ENCODE measurements at places on chromosomes 3 and 15. TPM values are rescaled to one million over a fixed set of nuclear protein-coding genes. Genes with fewer than 3 reads are reported as not detected.
A peak's percentile ranks its signal among the peaks of the same experiment; 100 is the strongest.

DNA sequence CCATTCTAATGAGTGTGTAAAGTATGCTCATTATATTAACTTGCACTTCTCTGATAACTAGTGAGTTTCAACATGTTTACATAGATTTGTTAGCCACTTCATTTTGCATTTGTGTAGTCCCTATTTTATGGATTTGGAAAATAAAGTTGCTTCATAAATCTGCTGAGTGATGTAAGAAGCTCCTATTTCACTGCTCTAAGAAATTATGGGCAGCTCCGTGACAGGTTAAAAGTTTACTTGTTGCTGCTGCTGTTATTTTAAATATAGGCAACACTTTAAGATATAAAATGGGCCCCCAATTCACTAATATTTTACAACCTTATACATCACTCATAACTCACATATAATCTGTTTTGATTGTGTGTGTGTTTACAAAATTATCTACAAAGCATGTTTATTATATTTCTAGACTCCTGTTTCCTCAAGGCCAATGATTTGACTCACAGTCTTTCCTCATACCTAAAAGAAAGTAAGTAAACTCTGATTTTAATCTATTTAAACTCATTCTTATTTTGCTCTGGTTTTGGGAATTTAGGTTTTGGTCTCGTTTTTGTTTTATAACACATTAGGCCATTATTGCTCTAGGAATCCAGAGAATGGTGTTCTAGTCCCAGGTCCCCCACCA lies 51.7 kb upstream of the FILIP1L start:
- no peaks in the 10 kb centered on the region for H3K27me3 ChIP-seq
- H3K36me3 ChIP-seq = no peaks in the 10 kb centered on the region
- H3K4me3 ChIP-seq = no peak overlapping the region
- H3K4me1 ChIP-seq = no peaks in the 10 kb centered on the region

- H3K36me3 ChIP-seq = no peaks in the 10 kb centered on the region
- peaks cover 18% of the 10 kb centered on the region for H3K4me1 ChIP-seq
- no peak for DNase-seq
- H3K4me3 ChIP-seq = no peak overlapping the region
- no peak overlapping the region for H3K27ac ChIP-seq
Observed at GRCh38 chr15:90008607-90009006, 7.5 kb downstream of the ZNF710 start.

GRCh38 chr15:39948817-39949216 lies 14.9 kb downstream of the EIF2AK4 start:
- H3K4me1 ChIP-seq = no peaks in the 10 kb centered on the region
- DNase-seq = no peak
- H3K27me3 ChIP-seq = no peaks in the 10 kb centered on the region
- H3K4me3 ChIP-seq = no peak overlapping the region
- H3K27ac ChIP-seq = no peak overlapping the region

GRCh38 chr3:73249047-73249446 lies 187.6 kb downstream of the EBLN2 start:
- no peak overlapping the region for H3K27ac ChIP-seq
- no peaks in the 10 kb centered on the region for H3K4me1 ChIP-seq
- H3K36me3 ChIP-seq = no peaks in the 10 kb centered on the region
- no peak overlapping the region for H3K4me3 ChIP-seq

Gene LIPH
- not detected for total RNA-seq

Gene ELL3
- 2.1 TPM for total RNA-seq

- H3K27me3 ChIP-seq = no peaks in the 10 kb centered on the region
- no peaks in the 10 kb centered on the region for H3K4me1 ChIP-seq
Observed at GRCh38 chr3:31878231-31878838, 102.7 kb downstream of the OSBPL10 start.

- no peak for DNase-seq
- no peaks in the 10 kb centered on the region for H3K36me3 ChIP-seq
- H3K27me3 ChIP-seq = no peaks in the 10 kb centered on the region
- H3K4me3 ChIP-seq = no peak overlapping the region
- no peaks in the 10 kb centered on the region for H3K4me1 ChIP-seq
Observed at GRCh38 chr3:116039651-116039985, 405.7 kb downstream of the LSAMP start.

DNA sequence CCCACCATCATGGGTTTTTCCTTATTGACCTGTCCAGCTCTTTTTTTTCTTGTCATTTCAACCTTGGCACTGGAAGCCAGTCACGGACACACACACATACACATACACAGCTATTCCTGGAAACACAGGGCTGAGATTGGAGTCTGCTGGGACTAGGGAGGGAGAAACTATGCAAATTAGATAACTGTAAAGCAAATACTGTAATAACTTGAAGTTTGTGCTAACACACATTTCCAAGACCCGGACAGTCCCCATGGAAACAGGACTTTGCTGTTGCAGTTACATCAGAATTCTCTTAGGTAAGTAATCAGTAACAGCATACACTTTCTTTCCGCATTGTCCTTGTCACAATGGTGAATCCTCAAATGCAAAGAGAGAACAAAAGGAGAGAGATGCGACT lies 304.4 kb downstream of the KBTBD8 start:
- no peak overlapping the region for H3K27ac ChIP-seq
- H3K36me3 ChIP-seq = no peaks in the 10 kb centered on the region
- DNase-seq = no peak
- no peaks in the 10 kb centered on the region for H3K27me3 ChIP-seq

Gene REC114
- not detected for total RNA-seq

- no peak overlapping the region for H3K4me3 ChIP-seq
- H3K27me3 ChIP-seq = no peaks in the 10 kb centered on the region
- no peaks in the 10 kb centered on the region for H3K36me3 ChIP-seq
- DNase-seq = no peak
Observed at GRCh38 chr3:106640353-106640752, 736.9 kb upstream of the CCDC54 start.

DNA sequence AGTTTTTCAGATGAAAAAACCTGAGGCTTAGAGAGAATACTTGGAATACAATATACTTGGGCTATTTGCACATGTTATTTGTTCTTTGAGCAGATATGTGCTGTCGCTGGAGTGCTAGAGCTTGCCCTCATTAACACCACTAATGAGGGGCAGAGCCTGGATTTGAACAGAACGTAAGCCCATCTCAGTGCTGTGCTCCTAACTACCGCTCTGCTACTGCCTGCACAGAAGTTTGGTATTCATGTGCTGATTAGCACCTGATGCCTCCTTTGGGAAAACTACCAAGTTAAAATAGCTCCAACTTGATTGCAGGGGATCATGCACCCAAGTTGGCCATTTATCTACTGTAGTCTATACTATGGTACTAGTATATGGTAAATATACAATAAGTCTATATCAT lies 3.6 kb downstream of the GPR87 start:
- H3K4me3 ChIP-seq = no peak overlapping the region
- H3K36me3 ChIP-seq = no peaks in the 10 kb centered on the region
- H3K27me3 ChIP-seq = no peaks in the 10 kb centered on the region
- no peak overlapping the region for H3K27ac ChIP-seq
- H3K4me1 ChIP-seq = no peaks in the 10 kb centered on the region

GRCh38 chr15:31799715-31800321 lies 230.5 kb upstream of the CHRNA7 start:
- DNase-seq = no peak
- H3K27ac ChIP-seq = no peak overlapping the region

DNA sequence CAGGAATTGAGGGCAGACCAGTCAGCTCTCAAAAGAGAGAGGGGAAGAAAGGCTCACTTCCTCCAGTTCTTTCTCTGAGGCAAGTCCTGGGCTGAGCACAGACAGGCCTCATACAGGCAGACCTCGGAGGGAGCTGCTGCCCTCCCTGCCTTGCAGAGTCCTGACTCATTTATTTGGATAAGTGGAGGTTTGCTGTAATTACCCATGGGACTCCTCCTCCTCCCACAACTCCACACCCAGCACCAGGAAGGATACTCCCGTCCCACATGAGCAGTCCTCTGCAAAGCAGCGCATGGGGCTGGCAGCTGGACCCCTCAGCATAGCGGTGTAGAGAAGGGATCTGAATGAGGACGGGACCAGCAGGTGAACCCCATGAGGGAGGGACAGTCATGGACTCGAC lies 13.4 kb upstream of the SCN10A start:
- no peak overlapping the region for H3K27ac ChIP-seq
- no peaks in the 10 kb centered on the region for H3K4me1 ChIP-seq
- no peak for DNase-seq
- no peak overlapping the region for H3K4me3 ChIP-seq
- H3K36me3 ChIP-seq = no peaks in the 10 kb centered on the region

Gene PRRT3
- total RNA-seq = 7.7 TPM

Gene DCBLD2
- 4.7 TPM for total RNA-seq

Gene NANOGP8
- not detected for total RNA-seq

Gene PIAS1
- 42.3 TPM for total RNA-seq

- H3K36me3 ChIP-seq = no peaks in the 10 kb centered on the region
- no peak overlapping the region for H3K27ac ChIP-seq
- no peaks in the 10 kb centered on the region for H3K27me3 ChIP-seq
- DNase-seq = no peak
- no peaks in the 10 kb centered on the region for H3K4me1 ChIP-seq
Observed at GRCh38 chr3:37594873-37595783, 266.6 kb upstream of the CTDSPL start.

GRCh38 chr15:55277116-55277564 lies 12.5 kb downstream of the RAB27A start:
- H3K27ac ChIP-seq = peak overlapping the region; percentile 46
- H3K36me3 ChIP-seq = no peaks in the 10 kb centered on the region
- H3K27me3 ChIP-seq = no peaks in the 10 kb centered on the region
- H3K4me1 ChIP-seq = peaks cover 33% of the 10 kb centered on the region
- H3K4me3 ChIP-seq = peak overlapping the region; percentile 31

DNA sequence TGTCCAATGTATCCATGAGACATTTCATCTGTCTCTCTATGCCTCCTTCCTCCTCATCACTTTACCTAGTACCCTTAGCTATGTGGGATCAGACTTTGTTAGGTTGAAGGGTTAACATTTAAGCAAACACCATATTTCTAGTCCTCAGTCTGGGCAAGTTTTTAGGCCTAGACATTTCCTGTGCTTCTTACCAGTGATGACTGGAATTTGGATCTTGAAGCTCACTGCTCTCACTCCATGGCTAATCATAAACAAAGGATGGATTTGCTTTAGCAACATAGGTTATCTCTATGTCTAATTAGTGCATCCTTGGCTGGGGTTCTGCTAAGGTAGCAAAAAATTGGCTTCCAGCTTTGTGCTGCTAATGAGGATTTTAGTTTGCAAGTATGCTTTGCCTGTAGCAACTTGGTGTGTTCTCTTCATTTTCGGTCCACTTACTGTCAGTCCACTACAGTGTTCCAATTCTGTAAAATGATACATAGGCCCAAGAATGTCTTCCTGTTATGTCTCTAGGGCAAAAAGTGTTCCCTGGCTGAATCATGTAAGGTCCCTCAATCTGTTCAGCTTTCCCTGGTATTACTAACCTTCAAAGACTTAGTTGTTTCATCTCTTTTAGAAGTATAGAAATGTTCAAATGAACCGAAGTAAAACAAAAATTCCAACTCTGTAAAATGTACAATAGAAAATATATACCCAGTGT lies 615.4 kb downstream of the CADM2 start:
- no peak overlapping the region for H3K27ac ChIP-seq
- no peak for DNase-seq
- H3K4me3 ChIP-seq = no peak overlapping the region
- H3K36me3 ChIP-seq = no peaks in the 10 kb centered on the region
- H3K4me1 ChIP-seq = no peaks in the 10 kb centered on the region
